ENCODE measurements at places on chromosomes 12 and 14.

- DNase-seq = no peak
Measured at GRCh38 chr14:88804035-88804434, 11.3 kb upstream of the EML5 start.

DNA sequence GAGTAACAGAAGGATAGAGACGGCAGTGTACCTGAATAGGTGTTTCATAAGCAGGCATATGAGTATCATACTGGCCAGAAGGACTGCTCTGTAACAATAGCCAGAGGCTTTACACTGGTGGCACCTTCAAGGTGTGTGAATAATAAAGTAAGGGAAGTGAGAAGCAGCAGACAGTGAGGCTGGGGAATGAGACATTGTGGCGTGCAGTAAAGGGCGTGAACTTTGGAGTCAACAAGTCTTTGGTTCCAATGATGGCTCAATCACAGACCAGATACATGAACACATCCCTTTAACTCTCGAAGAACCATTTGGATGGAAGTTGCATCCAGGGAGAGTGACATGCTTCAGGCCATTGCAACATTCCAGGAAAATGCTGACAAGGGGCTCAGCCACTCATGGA is 32.0 kb upstream of the CCND2 start:
- DNase-seq = no peak

GRCh38 chr12:128830505-128830893 is 6.7 kb upstream of the SLC15A4 start:
- DNase-seq = no peak

DNA sequence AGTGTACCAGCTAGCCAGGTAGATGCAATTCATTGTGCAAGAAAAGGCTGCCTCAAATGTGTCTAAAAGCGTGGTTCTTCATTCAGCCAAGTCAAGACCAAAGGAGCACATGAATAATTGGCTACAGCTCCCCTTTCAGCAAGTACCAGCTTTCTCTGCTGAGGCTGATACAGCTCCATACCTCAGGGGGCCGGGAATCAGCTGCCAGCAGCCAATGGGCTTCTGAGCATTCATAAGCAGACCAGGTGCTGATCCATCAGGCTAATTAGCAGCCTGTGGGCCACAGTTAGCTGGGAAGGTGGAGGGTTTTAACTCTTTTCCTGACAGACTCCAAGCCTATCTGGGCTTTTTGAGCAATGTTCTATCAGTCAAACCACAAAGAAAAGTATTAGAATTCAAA is 264.7 kb downstream of the APAF1 start:
- no peak for DNase-seq

DNA sequence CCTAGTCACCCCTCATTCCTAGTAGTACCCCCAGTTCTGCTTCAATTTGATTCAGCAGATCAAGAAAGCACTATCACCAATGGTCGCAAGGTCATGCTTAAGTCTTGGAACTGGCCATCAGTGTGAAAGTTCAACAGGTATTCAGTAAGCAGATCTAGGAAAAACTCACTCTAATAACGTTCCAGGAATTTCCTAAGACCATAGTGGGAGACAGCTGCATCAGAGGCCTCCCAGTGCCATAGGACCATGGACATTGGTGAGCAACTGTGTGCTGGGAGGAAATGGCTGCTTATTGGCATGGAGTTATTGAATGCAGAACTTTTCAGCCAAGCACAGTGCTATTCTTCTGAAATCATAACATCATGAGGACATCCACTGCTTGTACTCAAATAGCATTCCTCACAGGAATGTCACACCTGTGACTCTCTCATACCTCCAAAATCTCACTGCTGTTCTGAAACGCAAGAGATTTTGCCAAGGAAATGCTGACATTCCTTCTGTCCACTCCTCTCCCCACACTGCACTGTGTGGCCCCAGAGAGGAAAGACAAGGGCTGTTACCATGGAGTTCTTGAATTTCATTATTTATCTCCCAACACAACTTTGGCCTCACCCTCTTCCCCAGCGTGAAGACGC is 30.9 kb upstream of the MDM2 start:
- DNase-seq = no peak

DNA sequence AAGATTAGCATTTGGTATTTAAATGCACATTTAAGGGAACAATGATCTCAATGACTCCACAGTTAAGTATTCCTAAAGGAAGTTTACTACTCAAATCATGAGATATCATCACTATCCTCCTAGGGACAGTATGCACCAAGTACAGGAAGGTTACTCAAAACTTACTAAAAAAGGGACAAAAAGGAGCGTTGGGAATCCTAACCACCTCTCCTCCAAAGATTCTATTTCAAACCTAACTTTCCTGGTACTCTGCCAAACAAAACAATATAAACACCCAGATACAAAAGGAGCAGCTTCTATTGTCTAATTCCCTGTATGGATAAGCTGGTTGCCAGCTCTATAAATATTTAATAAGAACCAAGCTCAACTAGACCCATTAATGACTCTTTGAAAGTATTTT is 377.7 kb downstream of the NUAK1 start:
- DNase-seq = no peak

DNA sequence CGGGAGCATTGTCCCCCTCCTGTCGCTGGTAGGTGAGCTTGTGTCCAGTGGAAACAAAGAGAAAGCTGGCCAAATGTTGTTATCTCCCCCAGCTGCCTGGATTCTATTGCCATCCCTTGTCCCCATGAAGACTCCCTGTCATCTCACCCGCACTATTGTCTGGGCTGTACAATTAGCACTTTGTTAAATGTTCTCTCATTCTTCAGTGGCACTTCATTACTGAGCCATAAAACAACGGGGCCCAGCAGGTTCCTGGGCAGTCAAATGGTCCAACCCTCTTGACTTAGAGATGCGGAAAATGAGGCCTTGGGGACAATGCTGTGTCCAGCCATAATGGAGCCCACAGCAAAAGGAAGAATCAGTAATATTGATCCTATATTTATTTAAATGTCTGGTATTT is 13.2 kb upstream of the COL2A1 start:
- no peak for DNase-seq

GRCh38 chr14:25516838-25517237 is 466.9 kb upstream of the STXBP6 start:
- DNase-seq = no peak

DNA sequence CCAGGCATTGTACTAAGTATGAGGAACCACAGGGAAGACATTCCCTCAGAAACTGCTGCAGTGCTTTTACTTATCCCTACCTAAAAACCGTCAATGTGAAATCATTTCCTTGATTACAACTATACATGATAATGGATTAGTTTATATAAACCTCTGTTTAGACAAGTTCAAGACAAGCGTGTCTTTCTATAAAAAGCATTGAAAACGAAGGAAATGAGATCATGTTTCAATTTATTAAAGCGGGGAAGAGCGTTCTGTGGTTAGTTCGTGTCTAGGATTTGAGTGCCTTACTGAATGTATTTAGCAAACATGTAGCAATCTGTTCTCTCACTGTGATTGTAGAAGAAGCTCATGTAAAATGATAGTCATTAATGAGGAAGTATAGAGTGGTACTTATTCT is 37.5 kb downstream of the GALC start:
- no peak for DNase-seq

- no peak for DNase-seq
Measured at GRCh38 chr12:70467918-70468733, 102.0 kb downstream of the KCNMB4 start.

DNA sequence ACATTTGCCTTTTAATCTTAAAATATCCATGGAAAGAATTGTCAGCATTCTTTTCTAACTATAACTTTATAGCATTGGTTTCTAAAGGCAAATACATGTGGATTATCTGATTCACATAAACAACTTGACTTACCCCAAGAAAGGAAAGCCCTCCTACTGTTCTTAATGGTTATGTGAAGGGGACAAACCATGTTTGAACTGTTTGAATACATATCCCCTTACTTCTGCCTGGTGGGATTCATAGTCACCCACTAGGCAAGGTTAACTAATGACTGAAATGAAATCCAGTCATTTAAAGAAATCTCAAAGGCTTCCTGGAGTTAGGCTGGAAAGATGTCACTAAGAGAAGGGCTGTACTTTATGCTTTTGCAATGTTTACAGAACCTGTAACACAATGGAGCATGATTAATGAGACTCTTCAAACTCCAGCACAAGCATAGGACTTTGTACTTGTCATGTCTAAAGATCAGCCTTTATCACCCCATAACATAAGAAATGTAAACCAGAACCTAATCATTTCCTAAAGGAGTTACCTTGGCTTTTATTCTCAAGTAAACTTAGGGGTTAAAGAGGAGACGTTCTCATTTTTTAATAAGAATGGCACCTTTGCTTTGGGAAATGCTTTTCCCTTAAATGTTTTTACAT is 10.2 kb upstream of the FLRT2 start:
- no peak for DNase-seq

DNA sequence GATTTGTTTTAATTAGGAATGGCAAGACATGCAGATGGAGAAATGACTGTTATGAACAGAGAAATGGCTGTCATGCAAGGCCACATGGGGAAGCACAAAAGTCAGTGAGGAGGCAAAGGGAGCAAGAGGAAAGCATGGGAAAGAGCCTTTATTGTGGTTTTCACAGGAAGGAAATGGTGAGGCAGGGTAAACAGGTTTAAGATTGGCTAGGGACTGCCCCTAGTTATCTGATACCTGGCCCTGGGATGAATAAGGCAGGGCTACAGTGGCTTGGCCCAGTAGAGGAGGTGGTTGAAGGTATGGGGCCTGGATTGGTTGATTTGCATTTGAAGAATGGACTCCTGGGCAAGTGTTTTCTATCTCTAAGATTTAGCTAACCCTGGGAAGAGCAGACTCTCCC is 168.7 kb upstream of the CNOT2 start:
- no peak for DNase-seq

GRCh38 chr14:92012121-92012748 is 27.6 kb downstream of the TRIP11 start:
- no peak for DNase-seq

- DNase-seq = no peak
Measured at GRCh38 chr12:47088021-47088944, 8.5 kb upstream of the AMIGO2 start.

DNA sequence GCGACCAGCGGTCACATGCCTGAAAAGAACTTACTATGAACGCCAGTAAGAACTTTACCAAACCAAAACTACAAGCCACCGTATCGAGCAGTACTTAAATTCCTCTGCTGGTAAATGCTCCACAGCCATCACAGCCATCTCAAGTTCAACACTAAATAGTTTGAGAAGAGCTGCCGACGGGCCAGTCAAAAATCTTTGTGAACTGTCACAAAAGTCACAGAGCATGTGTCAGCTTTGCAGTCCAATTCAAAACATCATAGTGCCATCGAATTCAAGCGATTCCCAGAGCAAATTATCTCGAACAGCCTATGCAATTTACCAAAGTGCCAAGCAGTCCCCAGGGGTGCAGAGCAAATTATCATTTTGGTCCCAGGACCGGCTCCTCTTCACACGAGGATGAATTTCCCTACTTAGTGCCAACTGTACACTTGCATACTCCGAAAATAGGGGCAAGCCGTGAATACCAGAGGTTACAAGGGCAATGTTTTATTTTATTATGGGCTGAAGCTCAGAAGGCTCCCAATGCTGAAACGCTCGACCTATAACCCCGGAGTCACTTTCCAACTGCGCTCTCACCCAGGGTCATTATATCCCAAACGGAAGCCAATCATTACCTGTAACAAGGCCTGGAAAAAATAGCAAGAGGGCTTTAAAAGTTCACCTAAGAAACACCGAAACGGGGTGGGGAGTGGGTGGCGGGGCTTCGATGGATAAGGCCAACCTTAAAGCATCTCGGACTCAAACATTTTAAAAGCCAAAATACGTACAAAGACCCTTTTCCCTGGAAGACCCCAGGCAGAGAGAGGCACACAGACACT is 1.1 kb downstream of the LRP6 start:
- DNase-seq = no peak

- DNase-seq = no peak
Measured at GRCh38 chr14:96052541-96053247, 13.5 kb downstream of the C14orf132 start.

GRCh38 chr14:58272588-58273372 is 25.6 kb upstream of the ARID4A start:
- no peak for DNase-seq

GRCh38 chr14:56176530-56176929 is 58.3 kb downstream of the PELI2 start:
- peak; percentile 19 for DNase-seq

DNA sequence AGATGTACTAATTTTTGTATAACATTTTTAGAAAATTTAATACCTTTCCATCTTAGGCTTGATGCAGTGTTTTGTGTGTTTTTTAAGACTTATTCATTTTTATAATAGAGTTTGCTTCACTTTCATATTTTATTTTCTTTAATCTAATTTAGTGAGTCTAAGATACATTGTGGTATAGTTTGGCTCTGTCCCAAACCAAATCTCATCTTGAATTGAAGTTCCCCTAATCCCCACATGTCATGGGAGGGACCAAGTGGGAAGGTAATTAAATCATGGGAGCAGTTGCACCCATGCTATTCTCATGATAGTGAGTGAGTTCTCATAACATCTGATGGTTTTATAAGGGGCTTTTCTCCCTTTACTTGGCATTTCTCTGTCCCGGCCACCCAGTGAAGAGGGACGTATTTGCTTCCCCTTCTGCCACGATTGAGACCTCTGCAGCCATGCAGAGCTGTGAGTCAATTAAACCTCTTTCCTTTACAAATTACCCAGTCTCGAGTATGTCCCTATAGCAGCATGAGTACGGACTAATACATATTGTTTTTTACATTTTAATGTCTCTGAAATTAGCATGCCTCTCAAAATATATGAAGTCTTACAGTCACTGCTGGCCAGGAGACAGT is 34.9 kb downstream of the GABARAPL1 start:
- no peak for DNase-seq

- no peak for DNase-seq
Measured at GRCh38 chr12:95463050-95463449, 10.9 kb upstream of the METAP2 start.

DNA sequence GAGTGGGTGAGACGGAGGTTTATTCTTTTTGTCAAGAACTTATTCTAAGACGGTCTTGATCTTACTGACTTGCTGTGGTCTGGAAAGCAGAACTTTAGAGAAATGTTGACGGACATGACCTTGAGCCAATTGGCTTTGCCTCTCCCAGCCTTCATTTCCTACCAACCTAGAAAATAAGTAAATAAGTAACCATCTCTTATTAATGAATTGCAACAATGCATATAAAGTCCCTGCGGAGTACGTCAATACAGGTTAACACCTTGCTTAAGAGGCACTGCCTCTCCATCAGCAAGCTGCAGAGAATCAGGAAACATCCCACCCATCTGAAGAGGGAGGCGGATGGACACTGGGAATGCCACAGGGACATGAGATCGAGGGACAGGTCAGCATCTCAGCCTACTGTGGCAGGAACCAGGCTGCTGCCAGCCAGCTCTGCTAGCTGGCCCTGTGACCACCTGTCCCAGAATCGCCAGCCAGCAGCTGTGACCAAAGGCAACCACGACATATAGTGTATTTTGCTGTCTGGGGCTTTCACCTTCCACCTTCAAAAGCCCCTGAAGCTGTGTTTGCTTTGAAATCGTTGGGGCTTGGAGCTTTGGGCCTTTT is 208.3 kb downstream of the BCL11B start:
- DNase-seq = no peak
